DMS 273 treated with DMSO at 0.1 percent for 48 hours (cell line): ENCODE measurements at places on chromosomes 6 and 20.

DNA sequence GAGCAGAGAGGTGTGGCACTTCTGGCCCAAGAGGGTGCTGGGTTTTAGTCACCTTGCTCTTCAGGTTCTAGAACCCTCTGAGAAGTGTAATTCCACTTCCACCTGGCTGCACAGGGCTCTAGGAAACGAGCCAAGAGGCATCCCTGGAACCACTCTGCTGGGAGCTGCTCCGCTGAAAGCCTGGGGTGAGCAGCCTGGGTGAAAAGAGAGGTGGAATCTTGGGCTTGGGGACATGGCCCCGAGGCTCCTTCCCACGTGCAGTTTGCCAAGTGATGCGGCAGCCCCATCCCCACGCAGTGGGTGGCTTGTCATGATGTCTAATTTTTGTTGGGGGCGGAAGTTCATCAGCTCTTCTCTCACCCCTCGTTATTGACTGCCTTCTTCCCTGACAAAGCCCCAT lies 32.8 kb downstream of the PPP1R16B start:
- no peak for DNase-seq

DNA sequence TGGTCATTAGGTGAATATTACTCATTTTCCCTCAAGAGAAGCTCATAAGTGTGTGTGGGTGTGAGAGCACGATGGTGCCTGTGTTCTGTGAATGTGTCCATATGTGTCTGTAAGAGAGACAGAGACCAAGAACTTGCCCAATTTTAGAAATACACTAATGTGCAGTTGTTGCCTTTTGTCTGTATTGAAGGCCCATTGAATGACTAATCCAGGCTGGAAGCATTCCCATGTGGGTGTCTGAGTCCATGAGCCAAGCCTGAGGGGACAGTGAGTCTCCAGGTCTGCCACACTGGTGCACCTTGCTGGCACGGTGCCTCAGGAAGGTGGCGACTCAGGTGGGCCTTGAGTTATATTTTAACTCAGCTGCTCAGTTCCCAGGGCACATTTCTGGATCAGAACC lies 25.5 kb upstream of the ASXL1 start:
- no peak for DNase-seq

GRCh38 chr20:25317351-25318075 lies 69.6 kb downstream of the PYGB start:
- DNase-seq, result no peak

- DNase-seq, result no peak
Observed at GRCh38 chr6:34231566-34232336, 4.9 kb upstream of the HMGA1 start.

DNA sequence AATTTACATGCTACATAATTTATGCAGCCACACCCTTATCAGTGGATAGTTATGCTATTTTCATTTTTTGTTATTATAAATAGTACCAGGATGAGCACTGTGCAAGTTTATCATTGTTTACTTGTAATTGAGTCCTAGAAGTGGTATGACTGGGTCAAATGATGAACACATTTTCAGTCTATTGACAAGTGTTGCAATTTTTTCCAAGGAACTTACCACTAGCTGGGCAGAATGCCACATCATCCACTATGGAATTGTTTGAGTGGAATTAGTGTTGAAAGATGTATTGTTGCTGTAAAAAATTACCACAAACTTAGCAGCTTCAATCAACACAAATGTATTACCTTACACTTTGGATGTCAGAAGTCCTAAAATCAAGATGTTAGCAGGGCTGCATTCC lies 38.1 kb upstream of the OPN5 start:
- DNase-seq, result no peak
